Stimulated activated CD4-positive, alpha-beta T cell treated with anti-CD3 and anti-CD28 coated beads, Interleukin-1b, Interleukin-23, amount 100 ng/mL, for 1 hour (primary cell): ENCODE measurements at places on chromosomes 7 and 10.

DNA sequence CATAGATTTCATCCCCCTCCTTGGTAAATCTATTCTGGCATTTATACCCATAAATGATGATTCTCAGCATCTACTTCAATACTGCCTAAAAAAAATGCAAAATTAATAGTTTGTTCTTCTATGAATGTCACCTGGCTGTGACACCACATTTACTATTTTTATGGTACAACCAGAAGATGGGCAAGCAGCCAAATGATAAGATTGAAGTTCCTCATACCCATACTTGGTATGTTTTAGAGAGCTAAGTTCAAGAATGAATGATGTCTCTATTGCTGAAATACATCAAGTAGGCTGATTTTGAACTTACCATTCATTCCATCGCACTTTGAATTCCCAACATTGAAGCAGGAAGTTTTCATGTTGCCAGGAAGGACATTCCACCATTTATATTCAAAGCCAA lies 134.2 kb downstream of the ELAPOR2 start:
- DNase-seq = no peak

GRCh38 chr7:142412551-142413193 lies 154.8 kb upstream of the PRSS58 start:
- DNase-seq = no peak

GRCh38 chr7:26374647-26375373 lies 83.1 kb downstream of the SNX10 start:
- DNase-seq = no peak

- DNase-seq = no peak
These were observed 69.3 kb downstream of the MYOF start for GRCh38 chr10:93412801-93413200.

DNA sequence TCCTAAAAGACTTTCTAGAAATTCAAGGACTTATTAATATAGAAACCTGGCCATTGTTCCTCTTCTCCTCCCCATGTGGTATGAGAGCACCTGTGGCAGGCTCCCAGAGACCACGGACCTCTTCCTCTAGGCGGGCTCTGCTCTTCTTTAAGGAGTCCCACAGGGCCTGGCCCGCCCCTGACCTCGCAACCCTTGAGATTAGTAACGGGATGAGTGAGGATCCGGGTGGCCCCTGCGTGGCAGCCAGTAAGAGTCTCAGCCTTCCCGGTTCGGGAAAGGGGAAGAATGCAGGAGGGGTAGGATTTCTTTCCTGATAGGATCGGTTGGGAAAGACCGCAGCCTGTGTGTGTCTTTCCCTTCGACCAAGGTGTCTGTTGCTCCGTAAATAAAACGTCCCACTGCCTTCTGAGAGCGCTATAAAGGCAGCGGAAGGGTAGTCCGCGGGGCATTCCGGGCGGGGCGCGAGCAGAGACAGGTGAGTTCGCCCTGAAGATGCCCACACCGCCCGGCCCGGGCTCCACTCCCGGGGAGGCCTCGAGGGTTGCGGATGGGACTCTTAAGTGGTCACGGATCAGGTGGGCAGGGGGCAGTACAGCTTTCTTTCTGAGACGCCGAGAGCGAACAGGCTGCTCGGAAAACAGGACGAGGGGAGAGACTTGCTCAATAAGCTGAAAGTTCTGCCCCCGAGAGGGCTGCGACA lies at the start of gene SLC26A4:
Gene SLC26A4 (plus strand): TSS at position 448 of the 700 bp plus-strand sequence. CDS start 814 bp downstream, outside the sequence.
- no peak for DNase-seq

DNA sequence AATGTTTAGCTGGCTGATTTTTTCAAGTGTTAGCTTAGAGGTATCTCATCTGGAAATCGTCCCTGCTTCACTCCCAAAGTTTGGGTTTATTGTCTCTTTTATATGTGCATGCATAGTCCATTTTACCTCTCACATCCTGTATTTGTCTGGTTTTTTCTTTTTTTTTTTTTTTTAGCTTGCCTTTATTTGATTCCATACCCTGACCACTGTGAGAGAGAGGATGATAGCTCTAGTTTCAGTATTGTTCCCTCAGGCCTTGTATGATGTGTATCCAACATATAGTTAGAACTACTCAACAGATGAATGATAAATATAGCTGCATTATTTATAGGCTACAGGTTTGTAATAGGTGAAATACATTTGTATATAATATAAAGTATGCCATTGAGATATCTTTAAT lies 29.9 kb downstream of the PCGF5 start:
- DNase-seq = no peak

- DNase-seq = no peak
These were observed 24.8 kb upstream of the TECTB start for GRCh38 chr10:112258407-112258806.

DNA sequence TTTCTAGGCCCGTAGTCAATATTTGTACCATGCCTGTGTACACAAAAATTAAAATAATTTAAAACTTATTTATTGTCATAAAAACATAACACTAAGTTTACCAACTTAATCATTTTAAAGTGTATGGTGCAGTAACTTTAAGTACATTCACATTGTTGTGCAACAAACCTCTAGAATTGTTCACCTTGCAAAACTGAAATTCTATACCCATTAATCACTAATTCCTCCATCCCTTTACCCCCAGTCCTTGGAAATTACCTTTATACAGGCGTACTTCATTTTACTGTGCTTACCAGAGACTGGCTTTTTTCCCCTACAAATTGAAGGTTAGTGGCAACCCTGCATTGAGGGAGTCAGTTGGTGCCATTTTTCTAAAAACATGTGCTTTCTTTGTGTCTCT lies 6.3 kb upstream of the DYNC1I1 start:
- no peak for DNase-seq

GRCh38 chr10:34475274-34475646 lies 339.8 kb downstream of the PARD3 start:
- no peak for DNase-seq

- no peak for DNase-seq
These were observed 217.2 kb upstream of the MKLN1 start for GRCh38 chr7:131110297-131111080.

GRCh38 chr7:73668886-73669230 lies 1.2 kb downstream of the VPS37D start:
- no peak for DNase-seq

DNA sequence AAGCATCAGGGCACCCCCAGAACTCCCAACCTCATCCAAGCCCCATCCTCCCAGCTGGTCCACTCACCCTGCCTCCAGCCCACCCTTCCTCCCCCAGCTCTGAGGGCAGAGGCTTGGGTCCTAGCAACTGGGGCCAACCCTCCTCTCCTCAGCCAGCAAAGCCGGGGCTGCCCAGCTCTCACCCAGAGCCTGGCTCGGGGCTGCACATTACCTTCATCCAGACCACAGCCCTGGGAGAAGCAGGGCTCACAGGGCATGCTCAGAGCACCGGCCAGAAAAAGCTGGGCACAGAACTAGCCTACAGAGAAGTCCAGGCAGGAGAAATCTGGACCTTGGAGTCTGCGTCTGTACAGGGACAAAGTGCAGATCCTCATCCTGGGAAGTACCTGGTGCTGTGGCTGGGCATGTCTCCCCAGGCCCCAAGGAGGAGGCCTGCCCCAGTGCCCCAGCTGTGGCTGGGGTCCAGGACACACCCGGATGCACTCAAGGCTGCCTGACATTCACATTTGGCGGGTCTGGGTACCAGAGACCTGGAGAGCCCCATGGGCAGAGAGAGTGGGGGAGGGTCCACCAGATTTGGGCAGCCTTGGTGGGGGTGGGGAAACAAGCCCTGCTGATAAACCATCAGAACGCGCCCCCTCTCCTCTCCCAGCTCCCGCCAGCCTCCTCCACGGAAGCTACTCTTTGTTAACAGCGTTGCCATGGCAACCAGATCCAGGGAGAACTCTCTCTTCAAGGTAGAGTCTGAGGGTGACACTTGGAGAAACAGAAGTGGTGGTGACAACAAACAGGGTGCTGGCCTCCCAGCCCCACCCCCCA lies 5.1 kb downstream of the RASGEF1A start:
- DNase-seq = no peak

DNA sequence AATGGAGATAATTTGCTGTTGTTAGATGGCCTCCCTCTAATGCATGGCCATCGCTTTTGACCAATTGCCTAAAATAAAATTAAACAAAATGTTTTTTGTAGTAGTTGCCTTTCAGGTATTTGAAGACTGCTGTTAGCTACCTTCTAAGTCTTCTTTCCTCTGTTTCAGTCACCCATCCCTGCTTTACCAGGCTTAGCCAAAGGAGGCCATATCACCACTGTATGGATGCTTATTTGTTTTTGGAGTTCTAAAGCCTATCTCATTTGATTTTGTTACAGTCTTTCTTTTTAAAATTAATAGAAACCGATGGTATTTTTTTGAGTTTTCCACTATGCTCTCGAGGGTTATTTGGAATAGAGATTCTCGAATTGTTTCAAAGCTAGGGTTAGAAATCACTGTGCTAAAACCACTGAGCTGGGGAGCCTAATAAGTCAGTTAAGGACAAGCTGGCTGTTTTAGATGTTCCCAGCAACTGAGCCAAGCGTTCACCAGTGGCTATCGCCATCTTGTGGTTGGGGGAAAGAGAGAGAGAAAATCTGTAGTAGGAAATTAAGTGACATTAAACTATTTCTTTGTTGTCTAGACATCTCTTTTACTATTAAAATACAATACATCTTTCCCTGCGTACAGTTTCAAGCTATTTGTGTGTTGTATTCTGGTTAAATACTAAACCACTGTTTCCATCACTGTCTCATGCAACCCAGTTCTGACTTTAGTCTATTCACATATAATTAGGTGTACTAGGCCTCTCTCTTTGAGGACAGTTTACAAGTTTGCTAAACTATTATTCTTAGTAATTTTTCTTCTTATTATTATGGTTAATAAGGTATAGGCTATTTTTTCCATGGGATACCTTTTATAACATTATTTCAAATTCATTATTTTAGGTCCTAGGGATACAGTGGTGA lies 52.2 kb downstream of the GPR158 start:
- DNase-seq = no peak

DNA sequence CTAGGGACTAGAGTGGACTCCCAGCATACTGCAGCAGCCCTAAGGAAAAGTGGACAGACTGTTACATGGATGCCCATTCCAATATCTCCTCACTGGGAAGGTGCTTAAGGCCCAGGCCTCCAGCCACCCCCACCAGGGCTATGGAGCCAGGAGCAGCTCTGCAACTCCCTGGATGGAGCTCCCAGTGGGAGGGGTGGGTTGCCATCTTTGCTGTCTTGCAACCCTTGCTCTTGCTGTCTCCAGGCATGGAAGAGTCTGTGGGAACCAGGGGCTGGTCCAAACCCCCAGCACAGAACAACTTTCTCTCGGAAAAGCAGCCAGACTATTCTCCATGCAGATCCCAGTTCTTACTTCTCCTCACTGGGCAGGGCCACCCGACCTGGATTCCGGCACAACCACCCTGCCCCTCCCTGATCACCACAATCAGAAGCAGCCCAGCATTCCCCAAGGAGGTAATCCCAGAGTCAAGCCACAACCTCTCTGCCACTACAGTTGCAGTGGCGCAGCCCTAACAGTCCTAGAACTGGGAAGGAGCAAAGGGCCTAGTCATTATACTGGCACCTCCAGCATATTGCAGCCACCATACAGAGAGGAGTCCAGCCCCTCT lies 41.8 kb upstream of the ZNF488 start:
- no peak for DNase-seq

DNA sequence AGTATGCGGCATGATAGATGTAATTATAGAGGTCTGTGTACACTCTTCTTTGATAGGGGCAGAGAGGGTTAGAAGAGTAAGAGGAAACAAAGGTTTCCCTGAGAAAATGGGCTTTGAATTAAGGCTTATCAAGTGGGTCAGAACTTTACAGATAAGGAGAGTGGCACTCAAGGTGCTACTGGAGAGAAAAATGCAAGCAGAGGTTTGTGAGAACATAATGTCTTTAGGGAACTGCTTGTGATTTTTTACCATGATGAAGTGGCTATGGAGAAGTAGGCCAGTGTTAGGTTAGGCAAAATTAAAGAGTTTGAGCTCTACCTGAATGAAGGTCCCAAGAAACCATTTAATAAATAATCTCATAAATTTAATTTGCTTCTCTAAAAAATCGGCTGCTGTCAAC lies 14.3 kb downstream of the STARD3NL start:
- DNase-seq = no peak

DNA sequence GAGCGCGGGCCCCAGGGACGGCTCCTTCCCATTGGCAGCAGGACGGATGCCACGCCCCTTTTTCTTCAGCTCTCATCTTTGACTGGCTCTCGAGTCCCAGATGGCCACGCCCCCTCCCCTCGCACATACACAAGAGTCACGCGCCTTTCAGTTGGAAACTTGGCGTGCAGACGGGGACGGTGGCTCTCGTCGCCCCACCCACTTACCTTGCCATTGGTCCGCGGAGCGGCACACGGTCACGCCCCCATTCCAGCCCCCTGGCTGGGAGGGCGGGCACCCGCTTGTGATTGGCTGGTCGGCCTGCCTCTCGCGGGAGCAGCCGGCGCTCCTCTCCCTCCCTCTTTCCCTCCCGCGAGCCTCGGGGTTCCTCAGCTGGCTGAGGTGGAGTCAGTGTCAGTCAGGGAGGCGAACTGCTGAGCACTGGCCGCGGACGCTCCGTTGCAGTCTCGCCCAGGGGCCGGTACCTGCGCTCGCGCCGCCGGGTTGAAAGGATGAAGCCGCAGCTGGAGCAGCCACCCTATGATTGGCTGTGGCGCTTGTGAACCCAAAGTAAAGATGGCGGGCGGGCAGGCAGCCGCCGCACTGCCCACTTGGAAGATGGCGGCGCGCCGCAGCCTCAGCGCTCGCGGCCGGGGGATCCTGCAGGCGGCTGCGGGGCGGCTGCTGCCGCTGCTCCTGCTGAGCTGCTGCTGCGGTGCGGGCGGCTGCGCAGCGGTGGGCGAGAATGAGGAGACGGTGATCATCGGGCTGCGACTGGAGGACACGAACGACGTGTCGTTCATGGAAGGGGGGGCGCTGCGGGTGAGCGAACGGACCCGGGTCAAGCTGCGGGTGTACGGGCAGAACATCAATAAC lies at the start of gene CNNM2:
Gene CNNM2 (plus strand): TSS at position 333 of the 855 bp plus-strand sequence. CDS start 187 bp downstream, at position 520.
- DNase-seq = peak; percentile 98

DNA sequence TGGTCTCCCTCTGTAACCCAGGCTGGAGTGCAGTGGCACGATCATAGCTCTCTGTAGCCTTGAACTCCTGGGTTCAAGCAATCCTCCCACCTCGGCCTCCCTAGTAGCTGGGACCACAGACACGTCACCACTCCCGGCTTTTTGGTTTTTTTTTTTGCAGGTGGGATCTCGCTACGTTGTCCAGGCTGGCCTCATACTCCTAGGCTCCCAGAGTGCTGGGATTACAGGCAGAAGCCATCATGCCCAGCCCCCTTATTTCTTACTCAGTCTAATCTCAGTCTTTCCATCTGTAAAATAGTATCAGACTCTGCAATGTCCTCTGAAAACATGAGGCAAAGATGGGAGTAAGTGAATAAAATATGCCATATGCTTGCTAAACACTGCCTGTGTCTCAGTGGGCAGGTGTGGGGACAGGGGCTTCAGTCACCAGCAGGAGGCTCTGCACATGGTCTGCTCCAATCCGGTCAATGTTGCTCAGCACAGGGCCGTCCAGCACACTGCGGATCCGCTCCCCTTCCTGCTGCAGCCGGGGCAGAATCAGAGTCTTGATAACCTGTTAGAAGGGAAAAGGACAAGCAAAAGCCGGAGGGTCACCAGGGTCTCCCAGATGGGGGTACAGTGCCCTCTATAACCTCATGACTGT lies 8.2 kb downstream of the AP4M1 start:
- DNase-seq = no peak
